ENCODE measurements at places on chromosomes 13 and 19.

- DNase-seq = no peak
Measured at GRCh38 chr19:50649433-50650391, at the start of gene C19orf81. Gene C19orf81 (plus strand): TSS chr19:50649445. CDS start chr19:50649445, 0 bp downstream.

DNA sequence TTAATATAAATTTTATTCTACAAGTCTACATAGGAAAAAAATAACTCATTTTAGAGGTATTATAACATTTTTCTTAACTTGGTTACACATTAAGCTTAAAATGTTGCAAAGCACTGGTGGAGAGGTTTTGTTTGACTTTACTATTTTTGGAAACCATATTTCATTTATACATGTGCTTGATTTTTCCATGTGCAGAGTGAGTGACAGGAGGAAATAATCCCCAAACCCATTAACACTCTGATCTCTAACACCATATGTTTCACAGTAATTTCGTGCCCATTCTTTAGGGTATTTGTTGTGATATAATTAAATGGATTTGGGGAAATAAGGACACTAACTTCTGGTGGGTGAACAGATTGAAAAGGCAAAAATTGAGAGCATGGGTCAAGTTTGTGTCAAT, 2124.4 kb upstream of the PCDH20 start:
- DNase-seq = no peak

DNA sequence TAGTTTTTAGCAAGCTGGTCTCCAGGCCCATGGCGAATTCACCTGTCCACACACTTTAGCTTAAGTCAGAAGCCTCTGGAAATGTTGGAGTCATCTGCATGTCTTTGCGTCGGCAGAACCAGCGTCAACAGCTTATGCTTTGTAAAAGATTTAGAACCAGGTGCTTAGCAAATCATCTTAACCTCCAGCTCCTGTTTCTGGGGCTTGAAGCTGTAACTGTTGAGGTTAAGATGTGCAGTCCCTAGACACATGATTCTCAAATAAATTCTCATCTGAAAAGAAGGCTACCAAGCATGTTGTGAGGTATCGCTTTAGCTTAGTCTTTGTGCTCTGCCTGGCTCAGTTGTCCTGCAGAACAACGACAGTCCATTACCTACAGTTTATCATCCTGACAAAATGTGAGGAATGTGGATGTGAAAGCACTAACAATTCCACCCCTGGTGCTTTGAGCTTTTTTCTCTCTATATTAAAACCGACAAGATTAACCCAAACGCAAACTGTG, 4.4 kb downstream of the EFNB2 start:
- no peak for DNase-seq

DNA sequence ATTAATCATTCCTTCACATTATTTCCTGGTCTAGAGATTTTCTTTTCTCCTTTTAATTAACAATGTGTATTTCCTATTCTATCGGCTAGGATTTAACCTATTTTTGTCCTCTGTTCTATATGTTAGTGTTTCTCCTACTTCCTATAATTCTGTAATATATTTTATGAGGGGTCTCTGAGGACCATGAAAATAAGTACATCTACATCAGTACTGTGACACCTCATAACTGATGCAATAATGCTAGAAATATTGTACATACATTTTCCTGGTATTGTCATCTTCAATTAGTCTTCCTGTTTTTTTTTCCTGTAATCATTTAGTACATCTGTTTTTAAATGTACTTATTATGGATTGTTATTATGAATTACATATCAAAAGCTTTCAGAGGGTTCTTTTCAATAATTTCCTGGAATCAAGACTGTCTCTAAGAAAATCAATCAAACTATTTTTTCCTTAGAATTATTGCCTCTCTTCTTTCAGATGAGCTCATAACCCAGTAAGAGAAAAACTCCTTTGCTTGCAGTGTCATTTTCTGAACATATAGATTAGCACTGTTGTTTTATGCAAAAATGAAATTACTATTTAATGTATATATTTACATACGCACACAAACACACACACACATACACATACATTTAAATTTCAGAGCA, 1004.3 kb downstream of the SLITRK5 start:
- DNase-seq = no peak

- no peak for DNase-seq
Measured at GRCh38 chr13:46109451-46109850, 4.6 kb upstream of the CPB2 start.

- no peak for DNase-seq
Measured at GRCh38 chr13:72808917-72809500, 27.1 kb downstream of the PIBF1 start.

DNA sequence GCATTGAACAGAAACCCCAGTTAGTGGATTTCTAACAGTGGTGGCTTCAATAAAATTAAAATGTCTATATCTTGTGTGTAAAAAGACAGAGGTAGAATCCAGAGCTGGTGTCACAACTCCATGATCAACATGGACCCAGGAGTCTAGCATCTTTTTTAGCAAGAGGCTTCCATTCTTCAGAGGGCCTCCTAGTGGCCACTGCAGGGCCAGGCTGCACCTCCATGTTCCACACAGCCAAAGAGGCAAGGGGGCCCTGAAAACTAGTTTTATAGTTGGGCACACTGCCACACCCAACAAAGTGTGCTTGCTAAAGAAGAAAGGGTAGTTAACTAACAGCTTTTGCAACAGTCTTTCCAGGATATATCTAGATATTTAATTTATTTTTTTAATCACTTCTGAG, 12.9 kb downstream of the N4BP2L1 start:
- DNase-seq = no peak

GRCh38 chr13:27250833-27251165, 559 bp upstream of the RPL21 start:
- no peak for DNase-seq

GRCh38 chr13:95497381-95497807, 55.1 kb upstream of the CLDN10 start:
- no peak for DNase-seq

- no peak for DNase-seq
Measured at GRCh38 chr13:37059848-37060192, 332 bp upstream of the SUPT20H start.

GRCh38 chr13:74047931-74048600, 86.1 kb downstream of the KLF12 start:
- DNase-seq = no peak

- no peak for DNase-seq
Measured at GRCh38 chr13:28106976-28107375, 6.6 kb upstream of the FLT3 start.

DNA sequence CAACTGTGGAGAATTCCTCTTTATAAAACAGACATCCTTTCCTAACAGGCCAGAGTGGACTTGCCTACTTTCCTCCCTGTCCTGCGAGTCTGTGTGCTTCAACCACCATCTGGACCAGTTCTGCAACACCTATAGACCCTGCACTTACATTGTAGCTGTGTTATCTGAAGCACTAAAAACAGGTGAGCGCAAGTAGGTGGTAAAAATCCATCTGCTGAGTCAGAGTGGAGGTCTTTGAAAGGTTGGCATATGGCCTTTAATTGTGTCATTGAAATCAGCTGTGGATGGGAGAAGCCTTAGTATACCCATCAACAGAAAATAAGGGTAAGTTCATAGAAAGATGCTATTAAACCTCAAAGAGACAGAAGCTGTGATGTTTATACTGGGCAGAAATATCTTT, 7.6 kb upstream of the NALCN start:
- DNase-seq = no peak

DNA sequence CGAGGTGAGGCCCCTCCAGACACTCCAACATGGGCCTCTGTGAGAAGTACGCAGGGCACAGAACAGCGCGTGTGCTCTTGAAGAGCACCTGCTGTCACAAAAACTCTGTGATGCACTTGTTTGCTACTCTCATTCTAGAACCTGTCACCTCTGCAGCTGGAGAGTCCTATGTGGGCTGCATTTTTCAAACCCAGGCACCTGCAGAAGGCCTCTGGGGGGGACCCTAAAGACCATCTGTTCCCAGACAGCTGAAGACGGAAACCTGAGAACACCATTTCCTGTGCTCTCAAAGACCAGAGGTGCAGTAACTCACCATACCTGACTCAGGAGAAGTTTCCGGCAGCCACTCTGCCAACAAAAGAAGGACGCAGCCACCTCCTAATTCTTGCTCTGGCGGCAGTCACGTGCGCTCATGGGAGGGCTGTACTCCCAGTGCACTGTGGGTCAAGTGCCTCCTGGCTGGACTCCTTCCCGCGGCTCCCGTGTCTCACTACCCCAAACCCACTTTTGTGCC, 28.1 kb downstream of the RANBP3 start:
- DNase-seq = no peak

DNA sequence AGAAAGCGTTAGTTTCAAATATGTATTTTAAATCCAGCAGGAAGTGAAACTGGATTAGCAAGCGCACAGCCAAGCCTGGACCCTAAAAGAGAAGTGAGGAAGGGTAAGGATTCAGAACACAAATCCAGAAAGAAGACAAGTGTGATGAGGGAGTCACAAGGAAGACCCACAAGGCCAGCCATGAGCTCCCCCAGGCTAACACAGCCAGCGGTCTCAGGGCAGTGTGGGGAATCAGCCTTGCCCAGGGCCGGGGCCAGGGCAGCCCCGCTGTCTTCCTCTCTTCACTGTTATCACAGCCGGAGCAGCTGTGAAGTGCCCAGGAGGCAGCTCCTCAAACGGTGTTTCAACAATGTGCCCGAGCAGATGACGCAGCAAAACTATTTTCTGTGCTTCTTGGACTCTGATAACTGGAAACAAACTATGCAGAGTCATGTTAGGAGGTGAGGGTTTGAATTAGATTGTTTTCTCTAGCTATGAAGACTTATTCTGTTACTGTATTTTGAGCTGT, 12.2 kb upstream of the CDC16 start:
- no peak for DNase-seq

- no peak for DNase-seq
Measured at GRCh38 chr19:55694241-55694655, 19.2 kb downstream of the EPN1 start.

- no peak for DNase-seq
Measured at GRCh38 chr13:51305271-51305967, 34.1 kb upstream of the SERPINE3 start.

GRCh38 chr13:89181041-89181440, 1509.9 kb downstream of the SLITRK5 start:
- no peak for DNase-seq

- no peak for DNase-seq
Measured at GRCh38 chr13:77833331-77833863, 85.2 kb downstream of the EDNRB start.

DNA sequence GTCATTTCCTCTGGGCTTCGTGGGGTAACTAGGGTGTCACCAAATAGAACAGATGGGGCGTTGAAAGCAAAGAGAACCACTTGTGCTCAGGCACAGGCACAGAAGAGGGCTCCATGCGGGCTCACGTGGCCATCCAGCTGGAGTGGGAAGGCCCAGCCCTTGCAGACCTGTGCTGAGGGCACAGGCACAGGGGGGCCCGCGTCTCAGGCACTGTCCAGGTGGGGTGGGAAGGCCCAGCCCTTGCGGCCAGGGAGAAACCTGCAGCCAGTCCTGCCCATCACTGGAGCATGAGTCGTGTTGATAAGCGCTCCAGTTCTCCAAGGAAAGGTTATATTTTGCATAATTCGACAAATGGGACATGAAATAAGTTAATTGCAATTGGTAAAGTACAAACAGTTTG, 57.5 kb downstream of the SLC7A9 start:
- no peak for DNase-seq

DNA sequence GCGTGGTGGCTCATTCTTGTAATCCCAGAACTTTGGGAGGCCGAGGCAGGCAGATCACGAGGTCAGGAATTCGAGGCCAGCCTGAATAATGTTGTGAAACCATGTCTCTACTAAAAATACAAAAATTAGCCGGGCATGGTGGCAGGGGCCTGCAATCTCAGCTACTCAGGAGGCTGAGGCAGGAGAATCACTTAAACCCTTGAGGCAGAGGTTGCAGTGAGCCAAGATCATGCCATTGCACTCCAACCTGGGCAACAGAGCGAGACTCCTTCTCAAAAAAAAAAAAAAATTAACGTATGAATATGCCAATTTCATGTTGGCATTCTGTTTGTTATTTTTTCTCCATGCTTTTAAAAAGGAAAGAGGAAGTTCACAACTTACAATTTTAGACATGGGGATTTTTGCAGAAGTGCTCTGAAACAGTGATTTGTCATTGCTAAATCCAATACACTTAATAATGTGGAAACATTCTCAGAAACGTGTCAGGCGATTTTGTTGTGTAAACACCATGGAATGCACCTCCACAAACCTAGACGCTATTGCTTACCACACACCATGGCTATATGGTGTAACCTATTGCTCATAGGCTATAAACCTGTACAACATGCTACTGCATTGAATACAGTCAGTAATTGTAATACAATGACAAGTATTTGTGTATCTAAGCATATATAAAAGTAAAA, 115.9 kb upstream of the PCDH20 start:
- DNase-seq = no peak

DNA sequence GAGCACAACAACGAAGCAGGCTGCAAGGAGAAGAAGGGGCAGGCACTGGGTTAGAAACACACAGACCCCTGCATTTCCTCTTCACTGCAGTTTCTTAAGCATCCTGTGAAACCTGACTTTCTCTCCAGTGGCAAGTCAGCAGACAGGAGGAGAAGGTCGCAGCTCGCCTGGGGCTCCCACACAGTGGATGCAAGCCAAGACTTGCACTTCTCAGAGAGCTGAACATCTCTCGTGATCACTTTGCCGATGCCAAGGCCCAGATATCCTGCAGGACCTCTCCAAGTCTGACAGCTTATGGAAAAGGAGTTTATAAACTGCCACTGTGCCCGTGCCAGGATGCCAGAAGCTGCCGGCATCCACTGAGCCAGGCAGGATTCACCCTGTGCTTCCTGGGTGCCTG, 18.4 kb downstream of the TMEM272 start:
- DNase-seq = peak; percentile 31

DNA sequence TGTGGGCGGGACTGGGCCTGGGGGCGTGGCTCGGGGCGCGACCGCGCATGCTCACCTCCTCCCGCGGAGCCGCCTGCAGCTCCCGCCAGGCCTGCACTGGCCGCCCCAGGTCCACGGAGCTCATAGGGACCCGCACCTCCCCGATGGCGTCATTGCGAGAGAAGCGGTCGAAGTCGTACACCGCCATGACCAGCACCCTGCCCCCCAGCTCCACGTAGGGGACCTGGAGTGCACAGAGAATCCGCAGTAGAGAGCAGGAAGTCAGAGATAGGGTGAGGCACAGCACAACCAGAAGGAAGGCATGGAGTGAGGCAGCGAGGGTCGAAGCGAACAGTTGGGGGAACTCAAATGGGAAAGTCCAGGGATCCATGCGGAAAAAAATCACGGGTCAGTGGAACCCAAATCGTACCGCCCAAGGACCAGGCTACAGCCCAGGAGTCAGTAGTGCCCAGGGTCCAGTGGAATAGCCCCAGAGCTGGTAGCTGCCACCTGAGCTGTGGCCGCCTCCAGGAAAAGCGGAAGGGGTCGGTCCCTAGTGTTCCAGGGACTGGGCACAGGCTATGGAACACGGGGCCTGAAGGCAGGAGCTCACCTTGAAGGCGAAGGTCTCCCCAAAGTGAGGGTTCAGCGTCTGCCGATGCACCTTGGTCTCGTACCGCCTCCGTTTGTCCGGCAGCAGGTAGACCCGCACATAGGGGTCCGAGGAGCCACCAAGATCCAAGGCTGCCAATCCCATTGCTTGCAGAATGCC, 4.8 kb downstream of the SYT5 start:
- DNase-seq = no peak

- no peak for DNase-seq
Measured at GRCh38 chr13:67515895-67516294, 285.8 kb upstream of the PCDH9 start.

Data from prostate gland (tissue), 2 donors.